ENCODE measurements at places on chromosomes 2 and 18. TPM values are rescaled to one million over a fixed set of nuclear protein-coding genes. Genes with fewer than 3 reads are reported as not detected.

The FBLN7 gene
- total RNA-seq = 0.87 TPM

The QPCT gene
- total RNA-seq = 0.43 TPM

The ME2 gene
- total RNA-seq = 20.7 TPM

The GKN1 gene
- not detected for total RNA-seq

The CGREF1 gene
- total RNA-seq = 1.7 TPM

The NCKAP5 gene
- total RNA-seq = 0.09 TPM

The HRH4 gene
- not detected for total RNA-seq

The SCG2 gene
- under 0.01 TPM for total RNA-seq

The TBR1 gene
- under 0.01 TPM for total RNA-seq

The FMNL2 gene
- 50.0 TPM for total RNA-seq

The FEV gene
- not detected for total RNA-seq

The AMER3 gene
- total RNA-seq = not detected

The DSC1 gene
- not detected for total RNA-seq

The TMEM163 gene
- not detected for total RNA-seq

The TNFAIP6 gene
- total RNA-seq = not detected

The CYTIP gene
- total RNA-seq = not detected

The ATP8B1 gene
- 31.9 TPM for total RNA-seq

The RAB6C gene
- not detected for total RNA-seq
